Urinary bladder (tissue), 4 donors: ENCODE measurements at places on chromosomes 6 and 20. TPM values are rescaled to one million over a fixed set of nuclear protein-coding genes. Genes with fewer than 3 reads are reported as not detected.

Gene PSORS1C2
- not detected for polyA plus RNA-seq

Gene MRPL14
- 42.0 TPM for polyA plus RNA-seq

Gene SSTR4
- polyA plus RNA-seq: 0.06 TPM

Gene TMEM200A
- polyA plus RNA-seq: 9.5 TPM

Gene LY86
- polyA plus RNA-seq: 3.9 TPM

Gene IMPG1
- polyA plus RNA-seq: not detected
